ENCODE measurements at places on chromosomes 11 and 22. TPM values are rescaled to one million over a fixed set of nuclear protein-coding genes. Genes with fewer than 3 reads are reported as not detected.

Gene PPP6R3
- total RNA-seq = 154 TPM

Gene C22orf31
- 1.2 TPM for total RNA-seq

Gene THY1
- total RNA-seq = 70.0 TPM

Gene OR52H1
- total RNA-seq = 0.55 TPM

Gene BACE1
- total RNA-seq = 34.8 TPM

Gene DNHD1
- 11.4 TPM for total RNA-seq

Gene BIK
- total RNA-seq = 0.50 TPM

Gene GLYAT
- total RNA-seq = not detected

Gene OR10A2
- total RNA-seq = not detected

Gene TSSK2
- total RNA-seq = not detected

Gene CELSR1
- total RNA-seq = 2.9 TPM

Gene HEPN1
- total RNA-seq = not detected

Gene GGTLC3
- total RNA-seq = not detected

Gene OR51M1
- not detected for total RNA-seq

Gene ANGPTL5
- total RNA-seq = 4.7 TPM

Gene PTPN5
- 18.0 TPM for total RNA-seq

Gene OR51I1
- not detected for total RNA-seq

Gene GRAP2
- total RNA-seq = 0.61 TPM
